ENCODE measurements at places on chromosomes 11 and 22.

DNA sequence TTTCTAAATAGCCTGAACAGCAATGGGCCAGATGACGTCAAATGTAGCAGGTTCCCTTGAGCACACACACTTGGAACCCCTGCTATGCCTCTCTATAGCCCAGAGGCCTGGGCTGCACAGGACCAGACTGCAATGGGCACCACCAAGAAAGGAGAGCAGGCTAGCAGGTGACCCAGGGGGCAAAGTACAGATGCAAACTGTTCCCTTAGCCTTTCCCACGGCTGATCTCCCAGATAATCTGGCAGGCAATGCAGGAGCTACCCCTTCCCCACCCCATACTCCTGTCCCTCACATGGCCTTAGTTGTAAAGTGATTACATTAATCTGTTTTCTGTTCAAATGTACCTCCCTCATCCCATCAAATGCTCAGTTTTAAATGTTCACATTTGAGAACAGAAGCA, 41.3 kb downstream of the SMCO4 start:
- DNase-seq, result no peak

GRCh38 chr22:38036392-38037062, 20.7 kb upstream of the PICK1 start:
- no peak for DNase-seq

GRCh38 chr11:8019314-8020243, 32.4 kb downstream of the EIF3F start:
- no peak for DNase-seq

DNA sequence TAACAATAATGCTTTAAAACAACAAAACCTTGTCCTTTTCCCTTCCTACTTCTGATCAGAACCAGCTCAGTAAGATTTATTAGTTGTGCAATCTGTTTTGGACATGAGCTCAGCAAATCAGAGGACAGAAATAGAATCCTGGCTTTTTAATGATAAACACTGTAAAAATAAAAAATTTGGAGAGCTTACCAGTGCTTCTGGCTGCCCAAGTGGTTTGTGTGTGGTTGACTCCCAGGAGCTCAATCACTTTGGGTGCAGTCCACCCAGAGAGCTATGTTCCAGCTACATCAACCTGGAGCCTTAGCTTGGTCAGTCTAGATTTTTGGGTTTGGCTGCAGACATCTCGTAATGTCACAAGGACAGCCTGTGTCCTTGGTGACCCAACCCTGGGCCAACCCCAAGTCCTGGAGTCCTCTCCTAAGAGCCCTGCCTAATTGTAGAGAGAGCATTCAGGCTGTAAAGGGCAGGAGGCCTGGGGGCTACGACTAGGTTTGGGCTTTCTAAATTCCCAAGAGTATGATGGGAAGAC, 28.5 kb downstream of the CD44 start:
- DNase-seq, result no peak

DNA sequence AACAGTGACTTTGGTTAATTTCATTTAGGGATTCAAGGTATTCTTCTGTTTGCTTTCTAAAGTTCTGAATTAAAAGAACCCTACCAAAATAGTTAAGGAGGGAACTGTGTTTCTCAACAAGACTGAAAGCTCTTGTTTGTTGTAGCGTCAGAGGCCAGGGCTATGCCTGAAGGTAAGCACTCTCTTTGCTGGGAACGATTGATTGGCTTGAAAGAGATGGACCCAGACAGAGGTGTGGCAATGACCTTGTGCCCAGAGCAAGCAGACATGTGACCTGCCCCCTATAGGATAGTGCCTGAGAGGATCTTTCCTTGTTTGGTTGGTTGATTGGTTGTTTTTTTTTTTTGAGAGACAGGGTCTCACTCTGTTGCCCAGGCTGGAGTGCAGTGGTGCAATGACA, 68.3 kb upstream of the CECR2 start:
- no peak for DNase-seq

GRCh38 chr11:1730059-1730629, 20.3 kb downstream of the IFITM10 start:
- DNase-seq, result no peak

DNA sequence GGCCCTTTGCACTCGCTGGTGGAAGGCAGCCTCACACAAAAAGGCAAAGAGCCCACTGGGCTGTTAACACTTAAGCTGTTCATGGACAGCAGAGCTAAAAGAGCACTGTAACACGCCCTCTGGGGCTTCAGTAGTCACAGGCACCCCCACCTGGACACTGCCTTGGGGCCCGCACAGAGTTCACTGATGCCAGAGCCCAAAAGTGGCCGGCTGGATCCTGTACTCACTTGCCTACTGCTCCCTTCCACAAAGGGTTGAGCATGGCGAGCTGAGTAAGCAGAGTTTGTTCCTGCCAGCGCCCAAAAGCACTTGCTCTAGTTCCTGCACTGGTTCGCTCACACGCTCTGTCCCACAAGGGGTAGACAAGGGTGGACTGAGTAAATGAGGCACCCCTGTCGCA, 78.8 kb downstream of the RELT start:
- DNase-seq, result no peak

DNA sequence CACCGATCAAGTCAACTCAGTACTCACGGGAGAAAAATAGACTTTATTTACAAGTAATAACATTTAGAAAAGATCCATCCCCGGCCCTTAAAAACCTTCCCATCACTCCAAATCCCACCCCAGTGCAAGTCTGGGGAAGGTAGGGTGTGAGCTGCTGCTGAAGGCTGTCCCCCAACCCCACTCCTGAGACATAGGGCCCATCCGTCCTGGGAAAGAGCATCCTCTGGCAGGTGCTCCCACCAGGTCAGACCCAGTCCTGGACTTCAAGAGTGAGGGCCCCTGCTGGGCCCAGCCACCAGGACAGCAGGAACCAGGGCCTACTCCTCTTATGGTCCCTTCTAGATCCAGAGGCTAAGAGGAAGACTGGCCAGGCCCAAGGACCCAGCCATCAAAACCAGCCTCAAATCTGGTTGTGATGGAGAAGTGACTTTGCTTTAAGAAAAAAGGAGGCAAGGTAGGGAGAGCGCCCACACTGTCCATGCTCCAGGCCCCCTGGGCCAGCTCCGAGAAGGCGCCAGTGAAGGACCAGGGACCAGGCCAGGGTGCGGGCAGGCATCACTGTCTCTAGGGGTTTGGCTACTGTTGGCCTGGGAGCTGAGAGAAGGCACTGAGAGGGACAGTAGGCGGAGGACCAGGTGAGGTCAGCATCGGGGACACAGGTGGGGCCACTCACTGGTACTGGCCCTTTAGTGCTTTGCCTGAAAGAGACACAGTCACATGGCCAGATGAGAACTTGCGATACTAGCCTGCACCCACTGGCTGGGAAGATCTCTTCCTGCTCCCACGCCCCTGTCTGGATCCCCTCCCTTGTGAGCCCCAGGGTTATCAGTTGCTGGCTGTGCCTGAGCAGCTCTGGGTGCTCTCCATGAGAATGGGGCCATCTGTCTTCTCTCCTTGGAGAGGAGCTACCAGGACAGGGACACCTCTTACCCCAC, 4.4 kb downstream of the IL18BP start:
- no peak for DNase-seq

- no peak for DNase-seq
These were observed 12.3 kb downstream of the MB start for GRCh38 chr22:35604621-35605368.

DNA sequence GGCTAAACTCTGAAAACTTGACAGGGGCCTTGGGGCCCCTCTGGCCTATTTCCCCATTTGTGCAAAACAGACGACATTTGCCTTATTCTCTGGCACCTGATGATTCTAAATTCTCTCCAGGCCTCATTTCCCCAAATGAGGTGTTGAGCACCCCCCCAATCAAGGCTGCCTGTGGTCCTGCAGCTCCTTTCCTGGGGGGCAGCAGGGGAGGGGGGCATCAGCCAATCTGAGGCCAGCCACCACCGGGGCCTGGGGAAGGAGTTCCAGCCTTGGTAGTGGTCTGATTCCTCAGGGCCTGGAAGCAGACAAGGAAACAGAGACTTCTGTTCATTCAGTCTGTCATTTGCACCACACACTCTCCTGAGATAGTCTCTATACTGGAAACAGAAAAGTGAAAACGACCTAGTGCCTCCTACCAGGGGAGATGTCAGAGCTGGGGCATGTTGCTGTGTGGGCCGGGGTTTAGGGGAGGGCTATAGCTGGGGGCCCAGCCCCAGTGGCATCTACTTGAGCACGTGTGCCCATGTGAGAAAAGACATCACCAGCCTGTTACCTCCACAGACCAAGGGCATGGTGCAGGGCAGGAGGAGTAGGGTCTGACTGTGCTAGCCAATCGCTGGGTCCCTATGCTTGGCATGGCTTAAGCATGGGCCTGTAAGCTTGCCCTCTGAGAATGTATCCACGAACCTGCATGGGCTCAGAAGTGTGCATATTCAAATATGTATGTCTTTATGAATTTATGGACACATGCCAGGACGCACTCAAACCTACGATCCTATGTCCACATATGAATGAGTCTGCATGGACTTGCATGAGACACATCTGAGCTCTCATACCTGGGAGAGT, 1.8 kb upstream of the TPBGL start:
- no peak for DNase-seq

DNA sequence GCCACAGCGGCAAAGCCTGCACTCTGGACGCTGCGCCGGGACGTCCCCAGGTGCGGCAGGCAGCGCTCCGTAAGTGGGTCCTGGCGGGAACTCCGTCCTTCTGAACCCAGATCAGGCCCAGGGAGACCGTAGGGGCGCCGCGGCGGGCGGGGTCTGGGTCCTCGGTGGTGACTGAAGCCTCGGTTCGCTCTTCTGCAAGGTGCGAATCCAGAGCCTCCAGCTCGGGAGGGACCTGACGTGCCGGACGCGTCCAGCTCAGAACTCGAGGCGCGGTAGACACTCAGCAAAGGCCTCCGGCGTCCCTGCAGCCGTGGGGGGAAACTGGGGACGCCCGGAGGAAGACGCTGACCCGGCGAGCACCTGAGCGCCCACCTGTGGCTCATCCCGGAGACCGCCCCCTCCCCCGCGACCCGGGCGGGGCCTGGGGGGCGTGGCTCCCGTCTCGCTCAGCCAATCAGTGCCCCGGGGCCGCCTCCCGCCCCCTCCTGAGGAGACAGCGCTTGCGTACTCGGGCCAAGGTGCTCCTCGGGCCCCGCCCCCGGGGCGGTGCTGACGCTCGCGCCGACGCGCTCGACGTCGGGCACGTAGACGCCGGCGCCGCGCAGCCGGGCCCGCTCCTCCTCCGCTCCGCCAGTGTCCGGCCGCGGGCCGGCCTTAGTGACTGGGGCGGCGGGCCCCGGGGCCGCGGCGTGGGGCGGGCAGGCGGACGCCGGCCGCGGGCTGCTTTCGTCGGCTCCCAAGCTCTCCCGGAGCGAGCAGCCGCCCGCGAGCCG, at the start of gene PPFIA1:
TSS of gene PPFIA1 (plus strand) at position 587 of the 773 bp plus-strand sequence. CDS start 1,483 bp downstream, outside the sequence.
- peak; percentile 65 for DNase-seq

DNA sequence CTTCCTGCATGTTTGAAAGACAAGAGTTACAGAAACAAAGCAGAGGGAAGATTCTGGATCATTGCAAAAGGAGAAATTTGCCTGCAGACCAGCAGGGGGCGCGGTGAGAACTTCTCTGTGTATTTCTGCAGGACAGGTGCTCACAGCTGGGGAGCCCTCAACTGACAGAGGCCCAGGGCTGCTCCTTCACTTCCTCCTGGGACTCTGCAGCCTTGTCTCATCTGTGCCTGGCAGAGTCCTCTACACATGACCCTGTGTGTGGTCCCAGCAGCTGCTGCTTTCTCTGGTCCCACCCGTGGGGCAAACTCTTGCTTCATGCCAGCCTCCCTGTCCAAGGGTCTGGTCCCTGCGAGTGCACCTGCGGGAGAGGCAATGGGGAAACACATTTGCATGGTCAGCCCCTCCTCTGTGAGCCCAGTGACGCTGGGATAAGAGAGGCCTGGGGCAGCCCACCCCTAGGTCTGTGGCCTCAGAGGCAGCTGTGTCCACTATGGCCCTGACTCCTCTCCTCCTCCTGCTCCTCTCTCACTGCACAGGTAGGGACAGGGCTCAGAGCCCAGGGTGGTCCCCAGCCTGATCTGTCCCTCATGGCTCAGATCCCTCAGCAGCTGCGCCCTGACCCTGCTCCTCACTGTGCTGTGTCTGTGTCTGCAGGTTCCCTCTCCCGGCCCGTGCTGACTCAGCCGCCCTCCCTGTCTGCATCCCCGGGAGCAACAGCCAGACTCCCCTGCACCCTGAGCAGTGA, 43.2 kb upstream of the VPREB1 start:
- no peak for DNase-seq

- DNase-seq, result no peak
These were observed 159 bp downstream of the FZD4 start for GRCh38 chr11:86955111-86955360.

- no peak for DNase-seq
These were observed 38.5 kb upstream of the NAV2 start for GRCh38 chr11:19673924-19674729.

- no peak for DNase-seq
These were observed 15.8 kb downstream of the CD82 start for GRCh38 chr11:44581246-44581645.

DNA sequence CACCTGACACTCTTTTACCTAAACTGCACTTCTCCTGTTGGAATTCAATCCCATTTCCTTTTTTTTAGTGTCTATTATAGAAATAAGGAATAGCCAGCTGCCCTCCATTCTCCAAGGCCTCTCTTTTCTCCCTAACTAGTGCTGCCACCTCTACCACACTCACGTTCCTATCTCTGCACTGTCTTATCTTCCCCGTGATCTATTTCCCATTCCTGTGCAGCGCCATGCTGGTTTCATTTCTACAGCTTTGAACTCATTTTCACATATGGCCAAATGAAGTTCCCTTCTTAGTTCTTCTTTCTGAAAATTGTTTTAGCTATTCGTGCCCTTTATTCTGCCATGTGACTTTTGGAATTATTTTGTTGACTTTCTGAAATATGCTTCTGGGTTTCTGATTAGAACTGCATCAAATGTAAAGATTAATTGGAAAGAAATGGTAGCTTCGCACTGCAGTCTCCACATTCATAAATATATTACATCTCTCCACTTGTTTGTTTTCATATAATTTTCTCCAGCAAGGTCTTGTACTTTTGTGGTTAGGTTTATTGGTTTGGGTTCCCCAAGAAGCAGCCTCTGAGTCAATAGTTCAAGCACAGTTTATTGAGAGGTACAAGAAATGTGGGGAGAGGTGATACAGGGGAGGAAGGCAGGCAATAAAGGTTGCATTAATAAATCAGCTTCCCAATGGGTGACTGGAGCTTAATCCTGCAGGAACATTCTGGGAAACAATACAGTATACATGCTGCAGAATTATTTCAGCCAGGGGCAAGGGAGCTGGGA, 43.7 kb upstream of the DRD2 start:
- no peak for DNase-seq
